ENCODE measurements at places on chromosomes 2 and 18.

DNA sequence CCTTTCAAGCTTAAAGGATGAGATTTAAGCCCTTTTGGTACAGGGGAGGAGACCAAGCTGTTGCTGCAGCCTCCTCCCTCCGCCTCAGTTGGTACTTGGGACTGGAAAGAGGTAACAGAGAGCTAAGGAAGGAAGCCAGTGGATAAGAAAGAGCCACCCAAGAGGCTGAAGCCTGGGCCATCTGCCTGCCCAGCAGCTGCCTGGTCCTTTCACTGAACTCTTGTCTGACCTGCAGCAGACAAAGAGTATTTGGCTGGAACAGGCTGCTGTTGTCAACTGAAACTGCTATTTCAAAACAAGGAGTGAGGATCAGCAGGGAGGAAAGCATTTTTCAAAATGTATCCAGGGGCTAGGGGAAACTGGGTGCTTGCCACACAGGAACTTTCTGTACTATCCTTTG lies 30.3 kb downstream of the TNS1 start:
- no peak for DNase-seq

- DNase-seq: no peak
These were observed 367.6 kb downstream of the EIPR1 start for GRCh38 chr2:3010001-3010400.

DNA sequence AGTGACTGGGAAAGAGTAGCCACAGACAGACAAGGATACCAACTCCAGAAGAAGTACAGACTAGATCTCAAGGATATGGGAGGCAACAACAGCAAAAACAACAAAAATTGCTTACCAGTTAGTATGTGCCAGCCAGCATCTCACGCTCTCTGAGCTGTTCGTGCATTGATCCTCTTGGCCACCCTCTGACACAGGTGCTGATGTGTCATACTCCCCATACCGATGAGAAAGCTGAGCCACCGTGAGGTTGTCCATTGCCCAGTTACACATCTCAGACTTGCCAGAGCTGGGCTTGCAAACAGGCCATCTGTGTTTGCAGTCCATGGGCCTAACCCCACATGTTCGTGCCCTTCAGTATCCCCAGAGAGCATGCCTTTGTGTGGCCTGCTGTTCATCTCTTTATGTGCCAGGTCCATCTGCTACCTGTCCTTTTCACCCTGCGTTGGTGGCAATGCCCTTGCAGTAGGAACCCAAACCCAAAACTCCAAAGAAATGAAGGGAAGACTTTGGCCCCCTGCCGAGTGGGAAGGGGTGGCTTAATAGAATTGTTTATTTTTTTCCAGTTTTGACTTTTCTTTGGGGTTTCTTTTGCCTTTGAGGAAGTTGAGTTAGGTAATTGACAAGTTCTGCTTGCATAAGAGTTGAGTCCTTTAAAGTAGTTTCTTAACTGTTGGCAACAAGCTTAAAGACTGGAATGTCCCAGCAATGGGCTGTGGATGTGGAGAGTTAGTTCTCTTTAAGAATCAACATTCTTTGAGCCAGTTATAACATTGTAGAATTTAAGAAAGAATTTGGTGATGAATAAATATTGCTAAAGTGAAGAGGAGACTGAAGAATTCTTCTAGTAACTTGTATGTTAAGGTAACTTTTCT lies 46.7 kb downstream of the LYPD6B start:
- DNase-seq: no peak

DNA sequence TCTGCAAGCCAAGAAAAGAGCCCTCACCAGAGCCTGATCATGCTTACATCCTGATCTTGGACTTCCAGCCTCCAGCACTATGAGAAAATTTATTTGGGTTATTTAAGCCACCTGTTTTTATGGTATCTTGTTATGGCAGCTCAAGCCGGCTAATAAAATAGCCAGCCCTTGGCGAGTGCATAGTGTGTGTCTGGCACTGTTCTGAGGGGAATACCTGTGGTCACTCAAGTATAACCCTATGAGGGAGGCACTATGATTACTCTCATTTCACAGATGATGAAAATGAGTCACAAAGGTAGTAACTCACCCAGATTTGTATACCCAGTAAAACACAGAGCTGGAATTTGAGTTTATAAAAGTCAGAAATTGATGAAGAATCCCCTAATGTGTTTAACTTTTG lies 556.9 kb upstream of the SETBP1 start:
- no peak for DNase-seq

DNA sequence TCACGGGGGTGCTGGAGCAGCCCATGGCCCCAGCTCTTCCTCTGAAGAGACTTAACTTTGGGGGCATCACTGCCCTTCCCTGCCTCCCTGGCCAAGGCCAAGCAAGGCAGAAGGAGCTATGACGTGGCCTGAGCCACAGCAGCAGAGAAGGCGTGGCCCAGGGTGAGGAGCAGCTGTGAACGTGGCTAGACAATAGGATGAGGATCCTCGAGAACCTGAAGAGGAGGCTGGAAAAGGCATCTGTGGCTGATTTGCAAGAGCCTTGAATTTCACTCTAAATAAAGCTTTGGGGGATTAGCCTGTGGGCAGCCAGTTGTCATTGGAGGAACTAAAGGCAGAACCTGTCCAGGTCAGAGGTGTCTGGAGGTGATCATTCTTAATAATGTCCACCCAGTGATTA lies 652.9 kb upstream of the ID2 start:
- no peak for DNase-seq

DNA sequence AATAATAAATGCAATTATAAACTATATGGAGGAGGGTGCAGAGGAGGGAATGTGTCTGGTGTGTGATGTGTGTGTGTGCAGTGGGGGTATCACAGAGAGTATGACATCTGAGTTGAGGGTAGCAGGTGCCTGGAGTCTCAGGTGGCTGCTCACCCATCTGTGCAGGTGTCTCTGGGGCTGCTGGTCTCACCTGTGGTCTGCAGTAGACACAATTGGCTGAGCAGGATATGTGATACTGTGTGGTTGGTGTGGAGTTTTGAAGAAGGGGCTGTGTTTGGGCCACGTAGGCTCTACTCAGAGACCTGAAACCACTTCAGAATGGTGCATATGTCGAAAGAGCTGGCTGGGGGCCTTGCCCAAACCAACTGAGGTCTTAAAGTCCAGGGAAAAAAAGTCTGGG lies 17.0 kb downstream of the FABP1 start:
- DNase-seq: no peak

DNA sequence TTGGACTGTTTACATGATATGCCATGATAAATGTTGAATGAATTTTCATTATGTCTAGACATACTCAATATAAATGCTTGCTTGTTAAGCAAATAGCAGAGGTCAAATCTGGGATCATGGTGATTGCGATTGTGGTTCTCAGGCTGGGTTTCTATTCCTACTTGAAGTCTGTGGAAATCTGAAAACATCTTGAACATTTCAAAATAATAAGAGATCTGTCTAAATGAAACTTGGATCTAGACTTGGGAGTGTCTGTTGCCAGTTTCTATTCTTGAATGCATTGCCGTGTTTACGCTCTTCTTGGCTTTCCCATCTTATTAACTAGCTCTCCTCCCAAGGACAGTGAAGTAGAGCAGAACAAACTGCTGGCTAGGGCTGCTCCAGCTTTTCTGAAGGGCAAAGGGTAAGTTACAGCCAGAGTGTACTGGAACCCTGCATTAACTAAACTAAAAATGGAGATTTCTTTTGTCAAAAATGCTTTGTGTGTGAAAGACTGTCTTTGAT lies 127.7 kb downstream of the DTNA start:
- DNase-seq: no peak

DNA sequence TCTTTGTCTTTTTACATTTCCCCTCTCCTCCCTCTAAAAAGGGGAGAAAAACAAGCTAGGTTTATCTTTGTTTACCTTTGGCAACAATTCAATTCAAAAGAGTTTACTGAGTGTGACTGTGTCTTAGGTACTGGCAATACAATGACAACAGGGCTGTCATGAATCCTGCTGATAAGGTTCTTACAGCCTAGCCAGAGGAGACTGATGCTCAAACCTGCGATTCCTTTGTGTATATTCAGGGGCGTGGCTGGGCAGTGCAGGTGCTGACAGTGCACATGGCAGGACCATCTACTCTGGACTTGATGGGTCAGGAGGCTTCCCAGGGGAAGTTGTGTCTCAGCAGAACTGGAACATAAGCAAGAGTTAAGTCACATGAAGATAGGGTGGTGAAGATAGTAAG lies 23.2 kb upstream of the TTN start:
- no peak for DNase-seq

DNA sequence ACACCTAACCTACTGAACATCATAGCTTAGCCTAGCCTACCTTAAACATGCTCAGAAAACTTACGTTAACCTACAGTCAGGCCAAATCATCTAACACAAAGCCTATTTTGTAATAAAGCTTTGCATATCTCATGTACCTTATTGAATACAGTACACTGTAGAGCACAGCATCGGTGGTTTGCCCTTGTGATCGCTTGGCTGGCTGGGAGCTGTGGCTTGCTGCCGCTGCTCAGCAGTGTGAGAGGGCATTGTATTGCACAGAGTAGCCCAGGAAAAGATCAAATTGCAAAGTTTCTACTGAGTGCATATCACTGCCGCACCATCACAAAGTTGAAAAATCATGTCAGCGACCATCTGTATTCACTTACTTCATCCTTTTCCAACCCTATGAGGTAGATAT lies 62.3 kb upstream of the NCK2 start:
- no peak for DNase-seq

DNA sequence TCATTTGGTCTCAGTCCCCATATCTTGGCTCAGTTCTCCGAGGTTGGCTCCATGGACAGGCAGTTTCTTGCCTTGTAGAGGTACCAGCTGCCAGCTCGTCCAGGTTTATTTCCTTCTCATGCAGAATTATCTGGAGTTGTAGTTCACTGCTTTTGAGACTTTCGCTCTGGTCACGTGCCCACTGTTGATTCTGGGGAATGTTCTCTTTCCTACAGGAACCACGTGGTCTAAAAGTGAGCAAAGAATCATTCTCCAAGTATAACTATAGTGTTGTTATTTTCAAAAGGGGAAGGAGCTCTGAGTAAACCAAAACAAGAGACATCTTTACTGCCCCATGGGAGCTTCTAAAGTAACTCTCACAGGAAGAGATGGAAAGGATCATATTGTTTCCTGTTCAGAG lies 41.2 kb upstream of the RAB27B start:
- DNase-seq: no peak

- no peak for DNase-seq
These were observed 648.0 kb downstream of the CCDC85A start for GRCh38 chr2:56831780-56832179.

DNA sequence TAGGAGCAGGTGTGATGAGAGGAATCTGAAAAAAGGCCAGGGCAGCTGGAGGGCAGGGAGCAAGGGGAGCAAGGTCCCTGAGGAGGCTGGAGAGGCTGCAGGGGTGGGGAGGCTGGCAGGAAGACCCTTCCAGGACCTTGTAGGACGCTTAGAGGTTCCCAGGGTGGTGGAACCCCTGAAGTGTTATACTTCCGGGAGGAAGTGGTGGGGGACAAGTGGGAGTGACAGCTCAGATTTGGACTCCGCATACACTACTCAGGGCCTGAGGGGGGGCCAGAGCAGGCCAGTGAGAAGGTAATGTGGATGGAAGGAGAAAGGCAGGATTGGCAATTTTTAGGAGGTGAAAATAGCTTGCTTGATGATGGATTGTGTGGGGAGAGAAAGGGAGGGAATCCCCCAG lies 1.9 kb upstream of the NCAPH start:
- no peak for DNase-seq

DNA sequence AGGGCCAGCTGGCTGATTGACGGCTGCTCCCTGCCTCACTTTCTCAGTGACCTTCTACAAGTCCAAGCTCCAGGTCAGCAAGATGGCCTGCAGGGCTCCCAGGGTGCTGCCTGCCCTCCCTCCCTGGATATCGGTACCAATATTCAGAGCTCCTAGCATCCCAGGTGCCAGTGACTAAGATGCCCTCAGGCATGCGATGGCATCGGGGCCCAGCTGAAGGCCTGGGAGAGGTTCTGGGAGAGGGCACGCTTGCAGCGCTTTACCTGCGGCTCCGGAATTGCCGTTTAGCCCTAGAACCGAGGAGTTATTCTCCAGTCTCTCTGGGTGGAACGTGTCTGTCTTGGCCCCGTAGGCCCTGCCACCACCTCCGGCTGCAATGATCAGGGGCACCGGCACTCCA lies 116.8 kb downstream of the CLIP4 start:
- no peak for DNase-seq

DNA sequence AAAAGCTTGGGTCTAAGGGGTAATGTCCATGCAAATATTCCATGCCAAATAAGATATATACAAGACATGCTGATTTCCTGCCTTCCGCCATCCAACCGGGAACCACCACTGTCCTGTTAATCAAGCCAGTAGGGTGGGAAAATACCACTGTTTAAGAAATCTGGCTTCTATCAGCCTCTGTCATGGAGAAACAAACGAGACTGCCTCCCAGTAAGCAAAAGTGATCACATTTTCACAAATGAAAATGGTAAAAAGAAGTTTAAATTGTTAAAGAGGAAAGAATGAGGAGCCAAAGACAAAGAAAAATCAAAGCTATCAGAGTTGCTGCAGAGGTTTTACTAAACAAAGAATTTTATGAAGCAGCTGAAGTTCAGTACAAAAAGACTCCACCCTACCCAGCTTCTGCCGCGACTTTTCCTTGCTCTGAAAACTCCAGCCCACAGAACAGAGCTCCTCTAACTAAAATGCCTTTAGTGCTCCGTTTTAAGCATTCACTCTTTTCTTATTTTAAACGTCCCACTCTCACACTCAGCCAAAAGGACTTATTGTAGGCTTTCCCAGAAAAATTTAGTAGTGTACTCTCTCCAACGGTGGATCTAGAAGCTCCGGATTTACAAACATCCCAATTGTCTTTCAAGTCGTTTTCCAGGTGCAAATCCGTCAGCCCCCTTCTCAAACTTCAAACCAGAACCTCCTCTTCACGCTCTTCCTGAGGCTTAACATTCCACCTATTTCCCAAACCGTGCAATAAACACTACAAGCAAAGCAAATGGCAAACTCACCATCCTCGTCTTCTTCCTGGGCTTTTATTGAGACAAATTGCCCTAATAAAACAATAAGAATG lies 613 bp downstream of the COL5A2 start:
- no peak for DNase-seq

DNA sequence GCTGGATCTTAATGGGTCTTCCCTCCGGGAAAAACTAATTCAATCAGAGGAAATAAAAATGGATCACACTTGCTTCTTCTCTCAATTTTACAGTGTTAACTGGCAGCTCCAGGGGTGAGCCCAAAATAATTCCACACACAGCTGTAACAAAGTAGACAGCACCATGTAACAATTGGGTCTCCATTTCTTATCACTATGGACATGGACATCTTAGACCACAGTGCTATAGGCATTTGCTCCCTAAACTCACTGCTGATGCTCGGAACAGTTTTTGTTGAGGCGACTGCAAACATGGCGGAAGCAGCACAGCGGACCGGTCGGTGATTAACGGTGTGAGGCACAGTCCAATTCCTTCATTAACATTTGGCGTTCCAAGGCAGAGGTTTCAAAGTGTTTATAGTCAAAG lies 144.7 kb upstream of the NCK2 start:
- DNase-seq: no peak

All from NCI-H2081 (cell line).